ENCODE measurements at places on chromosomes 16 and 17.

DNA sequence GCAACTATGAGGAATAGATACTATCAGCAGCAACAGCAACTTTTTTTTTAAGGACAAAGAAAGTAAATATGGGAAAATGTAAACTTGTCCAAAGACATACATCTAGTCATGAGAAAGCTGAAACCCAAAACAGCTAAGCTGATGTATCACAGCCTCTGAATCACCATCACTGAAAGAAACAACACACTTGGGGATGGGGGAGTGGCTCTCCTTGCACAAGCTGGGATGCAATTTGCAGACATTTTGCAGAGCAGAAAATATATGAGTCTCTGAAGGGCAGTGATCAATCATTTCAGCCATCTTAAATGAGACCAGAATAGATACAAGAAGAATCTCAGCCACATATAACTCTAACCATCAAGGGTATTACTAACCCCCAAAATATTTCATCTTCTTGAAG lies 79.1 kb downstream of the GRIN2A start:
- no peak for DNase-seq

GRCh38 chr16:6852643-6853225 lies 479.9 kb upstream of the RBFOX1 start:
- no peak for DNase-seq

DNA sequence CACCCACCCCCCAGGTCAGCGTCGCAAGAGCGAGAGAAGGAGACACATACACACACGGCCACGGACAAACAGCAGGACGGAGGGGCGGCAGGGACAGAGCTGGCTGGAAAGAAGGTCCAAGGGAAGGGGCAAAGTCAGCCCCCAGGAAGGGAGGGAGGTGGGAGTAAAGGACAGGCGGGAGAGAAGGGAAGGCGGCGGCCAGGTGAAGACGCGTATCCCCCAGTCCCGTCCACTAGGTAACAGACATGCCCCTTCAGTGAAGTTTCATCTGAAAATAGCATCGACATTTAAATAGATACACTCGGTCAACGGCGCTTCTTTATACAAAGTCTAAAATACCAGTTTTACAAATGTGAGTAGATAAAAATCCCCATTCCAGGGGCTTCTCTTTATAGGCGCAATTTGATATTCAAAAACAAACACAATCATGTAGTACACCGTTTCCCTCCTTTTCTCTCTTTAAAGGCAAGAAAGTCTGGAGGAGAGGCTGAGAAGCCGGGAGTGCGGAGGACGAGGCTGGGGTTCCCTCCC lies 4.5 kb downstream of the CBX8 start:
- DNase-seq: no peak

DNA sequence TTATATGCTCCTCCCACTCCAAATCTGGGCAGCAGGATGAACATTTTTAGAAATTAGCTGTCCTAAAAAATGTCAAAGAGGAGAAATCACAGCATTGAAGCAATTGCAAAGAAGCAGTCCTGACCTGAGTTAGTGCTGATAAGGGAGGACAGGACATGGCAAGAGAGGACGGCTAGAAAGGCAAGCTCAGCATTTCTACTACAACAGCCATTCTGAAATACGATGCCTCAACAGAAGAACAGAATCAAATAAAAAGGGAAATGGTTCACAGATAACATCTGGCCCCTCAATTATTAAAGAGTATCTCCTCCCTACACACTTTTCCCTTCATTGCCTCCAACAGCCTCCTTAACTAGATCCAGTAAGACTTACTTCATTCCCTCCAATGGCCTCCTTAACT lies 18.3 kb downstream of the VPS53 start:
- no peak for DNase-seq

GRCh38 chr17:34582185-34582900 lies 3.0 kb downstream of the TMEM132E start:
- DNase-seq: no peak

- no peak for DNase-seq
Measured at GRCh38 chr17:63514974-63515373, 8.2 kb upstream of the KCNH6 start.
